Activated T-helper 2 cell treated with anti-CD3 and anti-CD28 coated beads, Interferon-gamma antibody, Interleukin-2, Interleukin-4, amounts not matched to agents 10 μg/mL and 5 μg/mL and 100 μg/mL, durations not matched to agents 14 hours and 24 hours and 36 hours (primary cell): ENCODE measurements at places on chromosomes 3 and 15. TPM values are rescaled to one million over a fixed set of nuclear protein-coding genes. Genes with fewer than 3 reads are reported as not detected.

- no peaks in the 10 kb centered on the region for H3K36me3 ChIP-seq
- no peak overlapping the region for H3K27ac ChIP-seq
- H3K27me3 ChIP-seq: peaks cover 1% of the 10 kb centered on the region
- DNase-seq: no peak
- H3K4me3 ChIP-seq: no peak overlapping the region
Measured at GRCh38 chr15:55014391-55015092, 182.2 kb downstream of the RSL24D1 start.

DNA sequence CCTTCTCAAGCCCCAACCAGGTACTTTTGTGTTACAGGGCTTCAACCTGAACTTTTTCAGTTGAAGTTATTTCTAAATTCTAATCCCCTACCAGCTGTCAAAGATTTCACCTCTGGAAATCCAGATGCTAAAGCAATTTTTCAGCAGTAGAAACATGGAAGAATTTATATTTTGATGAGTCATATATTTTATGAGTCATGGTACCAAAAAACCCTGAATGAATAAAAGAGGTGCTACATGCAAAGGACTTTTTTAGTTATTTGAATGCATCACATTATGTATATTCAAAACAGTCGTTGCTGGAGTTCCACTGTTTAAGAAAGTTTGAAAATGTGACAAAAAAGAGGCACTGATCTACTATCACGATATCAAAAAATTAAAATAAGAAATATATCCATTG is 96.0 kb upstream of the ZNF385D start:
- no peaks in the 10 kb centered on the region for H3K36me3 ChIP-seq
- H3K27ac ChIP-seq: no peak overlapping the region
- H3K4me3 ChIP-seq: no peak overlapping the region

KCNH8 gene
- not detected in 2 replicates for total RNA-seq

EXD1 gene
- total RNA-seq: not detected in 2 replicates
